ENCODE measurements at places on chromosomes 3 and 15. TPM values are rescaled to one million over a fixed set of nuclear protein-coding genes. Genes with fewer than 3 reads are reported as not detected.

The TMEM40 gene
- 2.6 TPM for polyA plus RNA-seq

The GRK7 gene
- 0.17 TPM for polyA plus RNA-seq

The GOLGA6A gene
- 0.08 TPM for polyA plus RNA-seq

The CHRD gene
- polyA plus RNA-seq, result 15.3 TPM

The CADM2 gene
- 1.0 TPM for polyA plus RNA-seq

The APOD gene
- 6.3 TPM for polyA plus RNA-seq

The SIDT1 gene
- 2.7 TPM for polyA plus RNA-seq

The APEH gene
- polyA plus RNA-seq, result 116 TPM

The COL6A5 gene
- polyA plus RNA-seq, result 3.5 TPM

The SKIL gene
- 54.2 TPM for polyA plus RNA-seq

The TRPM1 gene
- not detected for polyA plus RNA-seq

The FRG2C gene
- not detected for polyA plus RNA-seq

The SCG5 gene
- 5.9 TPM for polyA plus RNA-seq

The CAMK2N2 gene
- polyA plus RNA-seq, result 0.29 TPM

The GAP43 gene
- polyA plus RNA-seq, result 0.32 TPM

The SCAANT1 gene
- polyA plus RNA-seq, result 1.6 TPM

The RTP3 gene
- polyA plus RNA-seq, result not detected

The EMC7 gene
- 52.6 TPM for polyA plus RNA-seq

The PARP9 gene
- polyA plus RNA-seq, result 18.1 TPM

The THPO gene
- 1.7 TPM for polyA plus RNA-seq

The C3orf49 gene
- 1.3 TPM for polyA plus RNA-seq

The PIERCE2 gene
- polyA plus RNA-seq, result 3.7 TPM

The ZNF620 gene
- polyA plus RNA-seq, result 9.2 TPM

The HRG gene
- polyA plus RNA-seq, result 0.13 TPM

The TGM5 gene
- polyA plus RNA-seq, result not detected

The FGF7 gene
- 27.9 TPM for polyA plus RNA-seq

The LSG1 gene
- polyA plus RNA-seq, result 39.3 TPM

The CHRNB4 gene
- polyA plus RNA-seq, result 0.22 TPM

The SPINK8 gene
- polyA plus RNA-seq, result not detected

The SNURF gene
- polyA plus RNA-seq, result 23.9 TPM

The ARL14 gene
- not detected for polyA plus RNA-seq

The KNG1 gene
- not detected for polyA plus RNA-seq

The KIF23 gene
- 70.2 TPM for polyA plus RNA-seq

The ALDH1A3 gene
- polyA plus RNA-seq, result 1.3 TPM

The GOLGA8T gene
- 0.21 TPM for polyA plus RNA-seq

The IQCF5 gene
- polyA plus RNA-seq, result not detected

The CEMIP gene
- polyA plus RNA-seq, result 21.2 TPM

The LAMB2 gene
- polyA plus RNA-seq, result 414 TPM

The SLC27A2 gene
- polyA plus RNA-seq, result 4.9 TPM

The INSYN1 gene
- polyA plus RNA-seq, result 24.4 TPM

The DNAH12 gene
- 7.7 TPM for polyA plus RNA-seq

The SEMA3G gene
- 8.2 TPM for polyA plus RNA-seq

The OSTN gene
- polyA plus RNA-seq, result not detected

The RPLP1 gene
- polyA plus RNA-seq, result 1,529 TPM

The RMDN3 gene
- 30.1 TPM for polyA plus RNA-seq

The EID1 gene
- polyA plus RNA-seq, result 287 TPM

Data from right lung (tissue), 10 donors.